ENCODE measurements at places on chromosomes 3 and 15.

DNA sequence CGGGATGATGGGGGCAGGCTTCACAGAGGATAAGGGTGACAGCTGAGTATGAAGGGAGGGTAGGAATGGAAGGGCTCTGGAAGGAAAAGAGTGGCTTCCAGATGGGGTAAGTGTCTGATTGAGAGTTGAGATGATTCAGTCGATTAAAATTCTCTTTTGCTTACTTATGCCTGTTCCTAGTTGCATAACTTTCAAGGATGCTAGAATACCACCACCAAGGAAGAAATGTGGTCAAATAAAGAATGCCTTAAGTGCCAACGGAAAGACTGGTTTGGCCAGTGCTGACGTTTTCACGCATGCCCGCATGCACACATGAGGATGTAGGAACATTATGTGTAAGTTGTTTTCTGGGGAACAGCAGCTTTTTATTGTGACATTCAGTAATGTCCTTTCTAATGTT is 263.4 kb upstream of the WNT5A start:
- DNase-seq, result no peak
- no peaks in the 10 kb centered on the region for H3K27me3 ChIP-seq
- no peaks in the 10 kb centered on the region for H3K4me1 ChIP-seq
- H3K4me3 ChIP-seq, result no peak overlapping the region

- H3K4me3 ChIP-seq, result no peak overlapping the region
- no peaks in the 10 kb centered on the region for H3K27me3 ChIP-seq
- DNase-seq, result no peak
- H3K27ac ChIP-seq, result no peak overlapping the region
- no peaks in the 10 kb centered on the region for H3K4me1 ChIP-seq
Measured at GRCh38 chr3:83131236-83131635, 1369.8 kb upstream of the GBE1 start.

GRCh38 chr3:23668430-23668904 is 137.3 kb upstream of the UBE2E1 start:
- H3K4me3 ChIP-seq, result no peak overlapping the region
- no peak overlapping the region for H3K27ac ChIP-seq
- no peak for DNase-seq
- no peaks in the 10 kb centered on the region for H3K4me1 ChIP-seq

GRCh38 chr3:52890735-52891134 is 6.6 kb downstream of the STIMATE start:
- no peaks in the 10 kb centered on the region for H3K36me3 ChIP-seq
- DNase-seq, result no peak
- H3K27me3 ChIP-seq, result no peaks in the 10 kb centered on the region
- peaks cover 31% of the 10 kb centered on the region for H3K4me1 ChIP-seq

GRCh38 chr15:55770806-55771205 is 27.9 kb upstream of the PRTG start:
- no peak overlapping the region for H3K4me3 ChIP-seq
- no peaks in the 10 kb centered on the region for H3K27me3 ChIP-seq
- H3K4me1 ChIP-seq, result no peaks in the 10 kb centered on the region
- H3K27ac ChIP-seq, result no peak overlapping the region
- no peaks in the 10 kb centered on the region for H3K36me3 ChIP-seq
- DNase-seq, result no peak

GRCh38 chr15:65752151-65752700 is 39.9 kb downstream of the DENND4A start:
- no peak overlapping the region for H3K27ac ChIP-seq
- H3K4me1 ChIP-seq, result no peaks in the 10 kb centered on the region
- H3K4me3 ChIP-seq, result no peak overlapping the region
- H3K36me3 ChIP-seq, result peaks cover 22% of the 10 kb centered on the region

GRCh38 chr15:63332367-63333124 is 49.1 kb downstream of the CA12 start:
- no peaks in the 10 kb centered on the region for H3K36me3 ChIP-seq
- no peak overlapping the region for H3K27ac ChIP-seq
- H3K4me1 ChIP-seq, result no peaks in the 10 kb centered on the region
- DNase-seq, result no peak

DNA sequence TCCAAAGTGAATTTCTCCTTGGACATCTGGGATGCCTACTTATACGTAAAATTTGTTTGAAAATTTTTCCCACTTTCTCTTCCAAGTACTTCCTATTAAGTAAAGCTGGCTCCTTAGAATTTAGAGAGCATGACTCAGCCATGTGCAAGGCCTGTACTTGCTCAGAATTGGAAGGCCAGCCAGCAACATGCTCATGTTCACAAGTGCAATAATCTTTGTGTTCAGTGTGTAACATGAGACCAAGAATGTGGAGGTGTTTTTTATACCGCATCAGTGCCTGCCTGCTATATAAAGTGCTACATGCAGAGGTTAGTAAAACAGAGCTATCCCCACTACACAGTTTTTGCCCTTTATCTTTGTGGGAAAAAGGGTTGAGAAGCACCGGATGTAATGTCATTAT is 151.9 kb upstream of the FEZF2 start:
- H3K27ac ChIP-seq, result no peak overlapping the region
- no peak for DNase-seq
- no peaks in the 10 kb centered on the region for H3K27me3 ChIP-seq
- H3K4me1 ChIP-seq, result no peaks in the 10 kb centered on the region

- H3K27ac ChIP-seq, result no peak overlapping the region
- no peak overlapping the region for H3K4me3 ChIP-seq
- H3K36me3 ChIP-seq, result no peaks in the 10 kb centered on the region
- DNase-seq, result no peak
- peaks cover 21% of the 10 kb centered on the region for H3K27me3 ChIP-seq
Measured at GRCh38 chr3:10993729-10994065, 1.1 kb downstream of the SLC6A1 start.

- H3K36me3 ChIP-seq, result no peaks in the 10 kb centered on the region
- no peak overlapping the region for H3K27ac ChIP-seq
- H3K4me3 ChIP-seq, result no peak overlapping the region
- peaks cover 5% of the 10 kb centered on the region for H3K27me3 ChIP-seq
Measured at GRCh38 chr15:61205346-61205921, 23.7 kb downstream of the RORA start.

DNA sequence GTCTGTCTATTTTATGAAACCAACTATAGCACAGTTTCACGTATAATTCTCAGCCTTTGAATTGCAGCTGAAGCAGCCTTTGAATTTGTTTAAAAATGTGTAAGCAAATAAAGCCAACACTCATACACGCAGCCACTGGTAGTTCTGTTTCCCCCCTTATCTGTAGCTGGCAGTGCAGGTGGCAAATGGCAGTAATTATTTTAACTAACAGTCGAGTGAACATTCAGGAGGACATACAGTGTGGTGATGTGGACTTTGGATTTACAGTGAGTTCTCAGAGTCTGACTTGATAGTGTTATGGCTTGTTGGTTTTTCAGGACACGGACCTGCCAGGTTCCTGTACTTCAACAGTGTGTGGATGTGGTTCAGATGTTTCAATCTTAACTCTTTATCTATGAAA is 64.0 kb upstream of the SKOR1 start:
- no peaks in the 10 kb centered on the region for H3K27me3 ChIP-seq
- no peak overlapping the region for H3K27ac ChIP-seq
- H3K4me3 ChIP-seq, result no peak overlapping the region
- DNase-seq, result no peak

DNA sequence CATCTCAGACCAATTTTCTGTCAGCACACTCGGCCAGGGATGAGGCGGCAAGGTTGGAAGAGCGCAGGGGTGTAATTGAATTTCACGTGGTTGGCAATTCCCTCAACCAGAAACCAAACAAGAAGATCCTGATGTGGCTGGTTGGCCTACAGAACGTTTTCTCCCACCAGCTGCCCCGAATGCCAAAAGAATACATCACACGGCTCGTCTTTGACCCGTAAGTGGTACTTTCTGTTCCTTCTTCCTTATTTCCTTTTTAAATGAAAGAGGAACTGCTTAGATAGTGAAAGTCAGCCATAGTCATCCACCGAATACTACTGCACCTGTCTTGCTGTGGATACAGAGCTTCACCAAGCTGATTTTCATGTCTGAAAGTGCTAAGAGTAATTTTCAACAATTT is 60.1 kb downstream of the SGO1 start:
- H3K4me3 ChIP-seq, result no peak overlapping the region
- no peaks in the 10 kb centered on the region for H3K27me3 ChIP-seq
- DNase-seq, result no peak

GRCh38 chr3:156630773-156631093 is 43.7 kb upstream of the TIPARP start:
- DNase-seq, result no peak
- H3K27me3 ChIP-seq, result no peaks in the 10 kb centered on the region
- no peaks in the 10 kb centered on the region for H3K36me3 ChIP-seq
- H3K27ac ChIP-seq, result no peak overlapping the region

GRCh38 chr15:41811432-41812195 is 16.3 kb upstream of the JMJD7 start:
- no peak overlapping the region for H3K4me3 ChIP-seq
- DNase-seq, result peak; percentile 51
- H3K27ac ChIP-seq, result no peak overlapping the region
- no peaks in the 10 kb centered on the region for H3K27me3 ChIP-seq

DNA sequence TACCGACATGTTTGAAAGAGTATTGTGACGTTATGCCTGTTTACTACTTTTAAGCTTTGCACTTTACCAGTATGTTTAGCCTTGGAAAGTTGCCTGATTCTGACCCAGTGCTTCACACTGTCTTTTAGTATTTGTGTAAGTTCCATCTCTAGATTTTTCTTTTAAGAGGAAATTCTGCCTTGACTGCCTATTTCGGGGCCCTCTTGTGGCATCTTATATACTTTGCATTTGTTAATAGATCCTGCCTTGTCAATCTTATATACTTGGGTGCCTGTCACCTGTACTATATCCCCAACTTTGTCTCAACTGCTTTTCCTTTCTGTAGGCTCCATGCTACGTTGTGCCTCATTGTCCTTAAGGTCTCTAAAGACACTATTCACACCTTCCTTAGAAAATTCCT is 244.6 kb downstream of the STXBP5L start:
- no peak for DNase-seq
- no peak overlapping the region for H3K27ac ChIP-seq
- no peaks in the 10 kb centered on the region for H3K36me3 ChIP-seq
- no peak overlapping the region for H3K4me3 ChIP-seq

- DNase-seq, result no peak
- no peaks in the 10 kb centered on the region for H3K4me1 ChIP-seq
- no peaks in the 10 kb centered on the region for H3K27me3 ChIP-seq
- no peak overlapping the region for H3K4me3 ChIP-seq
Measured at GRCh38 chr15:59678620-59679019, 10.5 kb downstream of the BNIP2 start.

GRCh38 chr3:161969867-161970266 is 473.3 kb downstream of the OTOL1 start:
- no peaks in the 10 kb centered on the region for H3K36me3 ChIP-seq
- H3K4me1 ChIP-seq, result no peaks in the 10 kb centered on the region
- H3K27ac ChIP-seq, result no peak overlapping the region
- H3K4me3 ChIP-seq, result no peak overlapping the region
- H3K27me3 ChIP-seq, result no peaks in the 10 kb centered on the region

DNA sequence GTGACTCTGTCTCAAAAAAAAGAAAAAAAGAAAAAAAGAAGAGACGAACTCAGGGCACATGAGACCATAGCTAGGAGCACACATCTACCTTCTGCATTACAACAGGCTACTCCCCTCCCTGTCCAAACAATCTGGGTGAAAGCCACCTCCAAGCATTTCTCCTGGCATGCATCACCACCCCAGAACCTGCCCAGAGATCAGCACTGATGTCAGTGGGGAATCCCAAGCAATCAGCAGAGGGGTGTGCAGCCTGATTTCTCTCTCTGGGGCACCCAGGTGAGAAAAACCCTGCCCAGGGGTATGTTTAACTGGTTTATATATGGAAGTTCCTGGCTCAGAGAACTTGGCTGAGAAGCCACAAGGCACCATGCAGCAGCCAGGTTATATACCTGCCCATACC is 59.4 kb downstream of the CDC25A start:
- no peak overlapping the region for H3K27ac ChIP-seq
- no peak overlapping the region for H3K4me3 ChIP-seq
- no peaks in the 10 kb centered on the region for H3K36me3 ChIP-seq
- no peaks in the 10 kb centered on the region for H3K4me1 ChIP-seq
- DNase-seq, result no peak

- H3K27me3 ChIP-seq, result no peaks in the 10 kb centered on the region
- H3K4me3 ChIP-seq, result no peak overlapping the region
- H3K4me1 ChIP-seq, result peaks cover 15% of the 10 kb centered on the region
- no peak overlapping the region for H3K27ac ChIP-seq
- H3K36me3 ChIP-seq, result no peaks in the 10 kb centered on the region
Measured at GRCh38 chr15:31487811-31488436, 161.3 kb downstream of the KLF13 start.

GRCh38 chr3:197420115-197420514 is 121.7 kb upstream of the DLG1 start:
- H3K4me3 ChIP-seq, result no peak overlapping the region
- no peaks in the 10 kb centered on the region for H3K36me3 ChIP-seq
- no peaks in the 10 kb centered on the region for H3K27me3 ChIP-seq
- H3K27ac ChIP-seq, result no peak overlapping the region
- H3K4me1 ChIP-seq, result no peaks in the 10 kb centered on the region

DNA sequence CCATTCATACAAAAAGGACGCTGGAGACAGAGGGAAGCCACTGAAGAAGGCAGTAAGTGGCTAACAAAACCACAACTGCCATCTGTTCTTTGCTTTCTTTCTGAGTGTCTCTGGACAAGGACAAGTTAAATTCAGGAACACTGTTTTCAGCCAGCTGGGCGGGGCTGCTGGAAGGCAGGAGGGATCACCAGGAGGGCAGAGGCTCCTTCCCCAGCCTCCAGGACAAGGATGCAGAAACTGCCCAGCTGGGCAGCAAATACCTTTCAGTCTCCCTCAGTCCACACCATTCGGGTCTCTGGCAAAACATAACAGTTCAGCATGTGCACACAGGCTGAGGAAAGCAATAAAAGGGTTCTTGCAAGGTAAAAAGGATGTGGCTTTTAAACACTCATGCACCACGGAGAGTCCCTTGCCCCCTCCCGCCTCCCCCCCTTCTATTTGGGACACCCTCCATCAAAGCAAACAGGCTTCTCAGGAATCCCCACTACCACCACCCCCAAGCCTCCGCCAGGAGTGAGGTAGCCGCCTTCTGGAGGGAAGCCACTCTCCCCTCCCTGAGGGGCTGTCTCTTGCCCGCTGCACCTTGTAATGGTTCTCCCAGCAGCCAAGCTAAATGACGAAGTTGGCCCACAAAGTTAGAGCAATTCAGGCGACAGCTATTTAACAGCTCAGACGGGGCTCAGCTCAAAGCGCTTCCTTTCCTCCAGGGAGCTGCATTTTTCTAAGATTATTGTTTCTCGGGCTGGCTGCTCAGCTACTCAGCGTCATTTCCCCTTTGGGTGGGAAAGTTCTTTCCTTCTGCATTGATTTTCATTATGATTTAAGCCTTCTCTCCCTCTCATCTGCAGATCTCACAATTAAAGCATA is 3.8 kb downstream of the HEG1 start:
- no peaks in the 10 kb centered on the region for H3K27me3 ChIP-seq

DNA sequence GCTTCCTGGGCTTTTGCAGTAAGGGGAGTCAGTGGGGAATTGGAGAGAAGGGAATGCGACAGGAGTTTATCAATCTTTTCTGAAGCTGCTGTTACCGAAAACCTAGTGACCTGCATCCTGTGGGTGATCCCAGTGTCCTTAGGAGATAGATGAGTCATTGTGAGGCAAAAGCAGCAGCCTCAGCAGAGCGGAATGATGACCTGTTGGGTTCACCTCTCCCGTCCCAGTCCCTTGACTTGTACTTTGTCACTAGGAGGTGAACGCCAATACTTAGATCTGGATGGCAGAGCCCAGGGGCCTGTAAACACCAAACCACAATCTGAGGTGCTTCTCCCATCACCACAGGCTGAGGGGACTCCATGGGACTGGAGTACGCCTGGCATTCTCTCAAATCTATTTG is 17.9 kb downstream of the CDAN1 start:
- H3K36me3 ChIP-seq, result peaks cover 5% of the 10 kb centered on the region
- H3K4me3 ChIP-seq, result no peak overlapping the region
- H3K27me3 ChIP-seq, result no peaks in the 10 kb centered on the region
- no peak overlapping the region for H3K27ac ChIP-seq
- no peaks in the 10 kb centered on the region for H3K4me1 ChIP-seq

- no peak for DNase-seq
- no peaks in the 10 kb centered on the region for H3K27me3 ChIP-seq
- no peaks in the 10 kb centered on the region for H3K4me1 ChIP-seq
- no peaks in the 10 kb centered on the region for H3K36me3 ChIP-seq
Measured at GRCh38 chr3:151838574-151839312, 24.8 kb downstream of the AADAC start.

Data from effector memory CD4-positive, alpha-beta T cell (primary cell).